Caki2 (cell line): ENCODE measurements at places on chromosomes 3 and 15. TPM values are rescaled to one million over a fixed set of nuclear protein-coding genes. Genes with fewer than 3 reads are reported as not detected.

GRCh38 chr3:185353823-185354614 lies 8.9 kb upstream of the MAP3K13 start:
- DNase-seq: peak; percentile 59

- no peak for DNase-seq
These were observed 536.7 kb upstream of the LMCD1 start for GRCh38 chr3:7964899-7965298.

GRCh38 chr3:195613468-195614069 lies 29.8 kb upstream of the APOD start:
- no peak for DNase-seq

DNA sequence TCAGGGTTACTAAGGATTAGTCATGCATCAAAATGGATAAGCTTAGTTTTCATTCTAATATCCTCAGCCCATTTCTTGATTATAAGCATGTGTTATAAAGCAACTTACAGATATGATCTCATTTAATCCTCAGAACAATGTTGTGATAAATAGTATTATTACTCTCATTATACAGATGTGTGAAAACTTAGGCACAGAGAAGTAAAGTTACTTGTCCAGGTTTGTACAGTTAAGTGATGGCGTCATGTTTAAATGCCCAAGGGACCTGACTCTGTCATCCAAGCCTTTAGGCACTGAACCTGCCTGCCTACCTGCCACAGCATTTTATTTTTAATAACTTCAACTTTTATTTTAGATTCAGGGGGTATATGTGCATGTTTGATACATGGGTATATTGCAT lies 472.9 kb upstream of the SEMA6D start:
- DNase-seq: no peak

DNA sequence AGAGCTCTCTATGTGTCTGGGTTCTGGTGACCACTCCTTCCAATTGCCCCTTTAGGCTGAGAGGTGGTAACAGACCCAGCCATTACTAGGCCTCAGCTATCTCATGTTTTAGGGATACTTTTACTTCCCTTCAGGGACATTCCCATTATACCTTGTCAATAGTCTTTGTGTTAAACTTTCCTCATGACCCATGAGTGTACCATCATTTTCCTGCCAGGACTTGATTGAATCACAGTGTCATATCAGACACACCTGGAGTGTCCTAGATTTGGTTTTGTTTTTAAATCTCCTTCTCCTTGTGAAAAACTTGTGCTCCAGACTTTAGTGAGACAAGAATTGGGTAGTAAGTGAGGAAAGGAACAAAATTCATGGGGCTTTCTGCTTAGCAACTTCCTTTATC lies 136.6 kb downstream of the KCNAB1 start:
- no peak for DNase-seq

DNA sequence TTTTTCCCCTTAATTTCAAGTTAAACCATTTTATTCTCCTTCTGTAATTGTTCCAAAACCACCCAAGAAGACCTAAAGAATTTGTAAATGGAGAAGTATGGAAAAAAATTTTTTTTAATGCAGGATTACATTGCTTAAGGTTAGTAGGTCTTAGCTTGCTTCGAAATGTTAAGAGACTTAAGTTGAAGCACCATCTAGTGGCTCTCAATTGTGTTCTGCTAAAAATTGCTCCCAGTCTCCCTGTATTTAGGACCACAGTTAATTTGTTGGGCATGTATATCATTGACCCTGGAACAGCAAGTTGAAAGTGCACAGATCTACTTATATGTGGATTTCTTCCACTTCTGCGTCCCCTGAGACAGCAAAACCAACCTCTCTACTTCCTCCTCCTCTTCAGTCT lies 32.4 kb downstream of the CD200R1L start:
- DNase-seq: no peak

Gene KCNH8
- not detected in 2 replicates for total RNA-seq
